ENCODE measurements at places on chromosomes 13 and 19.

DNA sequence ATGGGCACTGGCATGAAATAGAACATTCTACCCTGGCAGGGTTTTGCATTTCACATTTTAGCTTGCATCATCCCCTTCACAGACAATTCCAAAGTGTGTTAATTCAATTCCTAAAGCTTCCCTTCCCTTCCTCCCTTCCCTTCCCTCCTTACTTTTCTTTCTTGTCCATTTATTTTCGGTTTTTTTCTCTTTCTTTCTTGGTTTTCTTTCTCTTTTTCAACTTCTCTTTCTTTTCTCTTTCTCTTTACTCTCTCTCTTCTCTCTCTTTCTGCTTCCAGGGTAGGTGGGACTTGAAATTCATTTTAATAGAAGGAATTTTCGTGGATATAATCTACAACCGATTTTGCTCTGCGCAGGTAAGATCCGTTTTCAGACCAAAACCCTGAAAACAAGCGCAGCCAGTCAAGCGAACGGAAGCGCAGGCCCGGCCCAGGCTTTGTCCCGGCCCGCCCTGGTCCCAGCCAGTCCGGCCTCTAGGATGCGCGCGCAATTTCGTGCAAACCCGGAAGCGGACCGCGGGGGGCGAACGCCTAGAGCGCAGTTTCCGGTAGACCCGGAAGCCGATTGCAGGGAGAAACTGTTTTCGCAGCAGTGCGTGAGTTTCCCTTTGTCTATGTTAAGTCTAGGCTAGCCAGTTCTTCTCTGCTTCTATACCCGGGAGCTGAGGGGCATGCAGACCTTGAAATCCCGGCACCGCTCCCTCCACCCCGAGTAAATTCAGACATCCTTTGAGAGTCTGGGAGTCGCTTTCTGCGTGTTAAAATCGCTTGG, at the start of gene ZNF528:
Gene ZNF528, plus strand, starts transcription at position 540 of the 771 bp plus-strand sequence. CDS start 4,165 bp downstream, outside the sequence.
- peak; percentile 89 for DNase-seq

GRCh38 chr19:49104229-49104864, 9.8 kb upstream of the LIN7B start:
- DNase-seq = no peak

GRCh38 chr19:48858984-48859710, 9.3 kb downstream of the PLEKHA4 start:
- peak; percentile 74 for DNase-seq

- no peak for DNase-seq
Observed at GRCh38 chr13:48132961-48133360, 38.1 kb upstream of the MED4 start.

DNA sequence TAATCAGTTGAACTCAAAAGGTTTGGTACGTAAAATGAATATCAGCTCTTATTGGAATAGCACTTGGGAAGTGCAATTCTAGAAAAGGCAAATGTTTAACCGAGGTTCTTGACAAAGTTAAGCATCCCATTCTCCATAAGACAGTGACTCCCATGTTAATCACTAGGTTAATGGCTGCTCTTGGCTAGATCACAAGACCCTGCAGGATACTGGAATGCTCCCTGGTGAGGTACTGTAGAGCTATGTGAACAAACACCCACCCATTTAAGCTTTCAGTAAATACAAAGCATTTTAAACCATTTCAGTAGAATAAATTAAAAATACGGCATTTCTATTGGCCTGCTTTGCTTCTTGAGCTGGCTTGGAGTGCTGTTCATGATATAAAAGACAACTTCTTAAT, 56.5 kb downstream of the TDRD3 start:
- no peak for DNase-seq

GRCh38 chr13:32150239-32150638, 118.7 kb downstream of the FRY start:
- no peak for DNase-seq

DNA sequence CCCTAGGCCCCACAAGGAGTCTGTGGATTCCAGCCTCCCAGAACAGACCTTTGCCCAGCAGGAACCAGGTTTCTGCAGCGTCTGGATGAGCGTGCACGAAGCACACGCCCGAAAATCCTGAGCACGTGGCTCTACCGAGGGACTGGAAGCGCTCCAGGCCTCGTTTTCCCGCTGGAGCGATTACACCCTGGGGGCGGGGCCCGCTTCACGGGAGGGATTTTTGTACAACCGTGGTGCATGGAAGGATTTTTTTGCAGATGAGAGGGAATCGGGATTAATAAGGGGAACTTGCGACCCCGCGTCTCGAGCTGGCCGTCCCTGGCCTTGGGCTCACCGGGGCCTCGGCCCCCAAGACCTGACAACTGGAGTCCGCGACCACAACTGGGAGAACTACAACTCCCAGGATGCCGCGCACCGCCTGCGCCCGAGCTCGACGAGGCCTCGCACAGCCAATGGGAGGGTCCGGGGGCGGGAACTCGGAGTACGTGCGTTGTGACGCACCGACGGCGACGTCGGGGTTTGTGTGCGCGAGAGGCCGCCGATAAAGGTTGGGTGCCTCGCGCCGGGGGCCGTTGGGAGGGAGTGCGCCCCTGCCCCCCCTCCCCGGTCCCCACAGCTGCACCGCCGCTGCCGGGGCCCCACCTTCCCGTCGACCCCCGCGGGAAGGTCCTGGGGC, at the start of gene ZNF628:
Gene ZNF628, plus strand, starts transcription at position 518 of the 676 bp plus-strand sequence. CDS start 3,294 bp downstream, outside the sequence.
- DNase-seq = peak; percentile 98

DNA sequence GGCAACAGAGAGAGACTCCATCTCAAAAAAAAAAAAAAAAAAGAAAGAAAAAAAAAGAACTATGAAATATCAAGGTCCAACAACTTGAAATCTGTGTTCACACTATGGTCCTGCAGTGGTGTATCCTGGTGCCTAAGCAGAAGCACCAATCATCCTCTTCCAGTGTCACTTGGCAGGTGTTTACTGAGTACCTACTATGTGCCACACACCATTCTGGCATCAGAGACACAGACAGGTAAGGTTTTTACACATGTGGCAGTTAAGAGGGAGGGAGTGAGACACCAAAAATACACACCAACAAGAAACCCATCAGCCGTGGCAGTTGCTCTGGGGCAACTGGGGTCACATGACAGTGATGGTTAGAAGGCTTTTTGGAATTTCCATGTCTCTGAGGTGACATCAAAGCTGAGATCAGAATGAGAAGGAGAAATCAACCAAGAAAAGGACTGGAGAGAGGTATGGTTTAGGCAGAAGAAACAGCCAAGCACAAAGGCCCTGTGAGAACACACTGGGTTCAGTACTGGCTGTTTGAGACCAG, 17.6 kb downstream of the PBX4 start:
- no peak for DNase-seq

DNA sequence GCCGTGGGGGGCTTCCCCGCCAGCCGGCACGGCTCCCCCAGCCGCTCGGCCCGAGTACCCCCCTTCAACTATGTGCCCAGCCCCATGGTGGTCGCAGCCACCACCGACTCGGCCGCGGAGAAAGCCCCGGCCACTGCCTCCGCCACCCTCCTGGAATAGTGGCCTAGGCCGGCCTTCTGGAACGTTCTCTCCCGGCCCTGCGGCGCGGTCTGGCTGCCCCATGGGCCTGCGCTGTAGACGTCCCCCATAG, 9.0 kb downstream of the C19orf25 start:
- DNase-seq = no peak

- no peak for DNase-seq
Observed at GRCh38 chr19:41172297-41173164, 20.5 kb upstream of the CYP2S1 start.

DNA sequence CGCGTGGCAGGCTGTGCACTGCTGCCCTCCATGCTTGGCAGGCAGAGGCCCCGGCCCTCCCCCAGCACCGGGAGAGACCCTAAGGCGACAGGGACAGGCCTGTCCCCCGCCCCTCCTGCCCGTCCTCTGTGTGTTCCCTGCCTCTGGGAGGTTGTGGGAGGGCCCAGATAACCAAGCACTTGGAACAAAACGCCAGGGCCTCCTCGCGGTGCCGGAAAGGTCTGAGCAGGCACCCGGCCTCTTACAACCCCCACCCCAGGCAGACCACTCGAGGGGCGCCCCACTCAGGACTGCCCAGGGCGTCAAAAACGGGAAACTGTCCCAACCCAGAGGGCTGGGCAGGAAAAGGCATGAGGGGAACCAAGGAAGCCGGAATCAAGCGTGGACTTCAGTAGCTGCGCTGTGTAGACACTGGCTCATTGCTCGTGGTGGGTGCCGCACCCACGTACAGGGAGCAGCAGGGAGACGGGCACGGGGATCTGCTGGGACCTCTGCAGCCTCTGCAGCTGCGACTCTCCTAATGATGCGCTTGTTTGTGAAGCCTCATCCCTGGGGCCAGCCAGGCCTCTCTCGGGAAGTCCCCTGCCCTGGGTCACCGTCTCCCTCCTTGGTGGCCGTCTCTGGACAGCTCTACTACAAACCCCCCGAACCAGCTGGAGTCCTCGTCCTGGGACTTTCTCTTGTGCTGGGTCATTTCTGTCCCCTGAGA, 20.0 kb downstream of the GNA11 start:
- DNase-seq = no peak

DNA sequence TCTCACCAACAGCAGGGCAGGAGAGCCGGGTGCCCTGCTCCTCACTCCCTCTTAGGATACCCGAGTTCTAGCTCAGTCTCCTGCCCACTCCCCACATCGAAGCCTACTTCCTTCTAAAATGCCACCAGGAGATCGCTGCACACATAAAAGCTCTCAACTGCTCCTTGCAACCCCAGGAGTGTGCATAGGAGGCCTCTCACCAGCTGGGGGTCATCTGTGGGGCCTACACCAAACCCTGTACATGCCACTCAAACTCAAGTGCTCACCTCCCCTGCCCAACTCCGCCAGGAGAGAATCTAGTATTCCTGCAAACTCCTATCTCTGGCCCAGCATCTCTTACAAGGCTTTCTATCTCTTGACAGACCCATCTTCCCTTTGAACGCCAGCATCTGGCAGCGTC, 2.8 kb downstream of the SGTA start:
- no peak for DNase-seq

All from activated CD4-positive, alpha-beta T cell treated with anti-CD3 and anti-CD28 coated beads, Interleukin-2, amount 50 U/mL, for 1 hour (primary cell).